ENCODE measurements at places on chromosomes 13 and 19.

GRCh38 chr13:112779856-112780604, 90.2 kb downstream of the ATP11A start:
- no peak for DNase-seq

DNA sequence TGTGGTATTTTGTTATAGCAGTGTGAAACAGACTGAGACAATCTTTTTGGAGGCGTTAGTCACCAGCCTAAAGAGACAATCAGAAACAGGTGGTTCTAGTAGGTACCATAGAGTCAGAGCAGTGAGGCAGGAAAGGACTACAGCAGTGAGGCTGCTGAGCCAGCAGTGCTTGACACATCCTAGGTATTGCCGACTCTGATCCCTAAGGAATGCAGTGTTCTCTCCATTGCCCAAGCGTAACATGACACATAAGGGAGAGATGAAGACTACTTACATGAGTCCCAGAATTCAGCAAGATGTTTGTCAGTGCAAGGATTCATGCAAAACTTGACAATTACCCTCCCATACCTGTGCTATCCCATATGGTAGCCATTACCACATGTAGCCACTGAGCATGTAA, 62.4 kb upstream of the XPO4 start:
- DNase-seq, result no peak

GRCh38 chr19:2042485-2043250, 8.4 kb downstream of the MKNK2 start:
- DNase-seq, result no peak

DNA sequence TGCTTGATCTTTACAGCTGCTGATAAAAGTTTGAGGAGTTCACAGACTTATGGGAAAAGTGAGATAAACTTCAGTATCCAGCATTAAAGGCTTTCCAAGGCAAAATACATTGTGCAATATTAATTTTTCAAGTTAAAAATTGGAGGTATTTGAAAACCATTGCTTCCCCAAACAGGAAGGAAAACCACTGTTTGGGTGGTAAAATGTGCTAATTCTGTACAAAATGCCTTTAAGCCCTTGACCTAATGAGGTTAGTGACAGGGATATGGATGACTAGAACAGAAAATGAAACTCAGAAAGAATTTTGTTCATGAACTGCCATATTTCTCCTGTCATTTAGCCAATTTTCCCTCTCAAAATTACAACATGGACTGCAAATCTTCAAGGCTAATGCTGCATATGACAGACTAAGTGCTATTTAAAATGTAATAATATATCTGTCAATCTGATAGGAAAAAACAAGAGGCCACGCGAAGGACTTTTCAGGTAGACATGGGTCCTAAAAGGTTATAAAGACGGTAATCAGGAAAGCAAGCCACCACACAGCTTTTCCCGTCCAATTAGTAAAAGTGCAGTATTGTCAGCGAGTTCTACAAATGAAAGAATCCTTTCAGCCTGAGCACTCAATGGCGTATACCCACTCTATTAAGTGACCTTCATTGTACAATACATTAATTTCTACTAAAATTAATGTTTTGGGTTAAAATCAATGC, 212.8 kb downstream of the ENOX1 start:
- DNase-seq, result no peak

DNA sequence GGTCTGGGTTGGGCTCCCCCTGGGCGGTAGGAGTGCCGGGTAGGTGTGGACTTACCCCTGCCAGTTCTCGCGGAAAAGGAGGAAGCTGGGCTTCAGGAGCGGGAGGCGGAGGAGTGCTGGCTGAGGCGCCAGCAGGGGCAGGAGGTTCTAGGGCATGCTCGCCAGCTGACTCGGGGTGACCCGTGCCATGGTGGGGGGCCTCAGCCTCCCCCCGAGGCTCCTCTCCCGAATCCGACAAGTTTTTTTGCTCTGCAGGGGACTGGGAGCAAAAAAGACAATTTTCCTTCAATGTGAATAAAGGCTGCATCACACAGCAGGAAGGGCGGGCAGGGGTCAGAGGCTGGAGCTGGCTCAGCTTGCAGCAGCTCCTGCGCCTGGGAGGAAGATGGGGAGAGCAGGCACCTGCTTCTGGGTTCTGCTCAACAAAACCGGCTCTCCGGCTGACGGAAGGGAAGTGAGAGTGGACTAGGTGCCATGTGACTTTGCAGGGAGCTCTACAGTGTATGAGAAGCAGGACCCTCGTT, 26.5 kb downstream of the RANBP3 start:
- no peak for DNase-seq

GRCh38 chr13:79451500-79451962, 29.4 kb upstream of the NDFIP2 start:
- peak; percentile 83 for DNase-seq

DNA sequence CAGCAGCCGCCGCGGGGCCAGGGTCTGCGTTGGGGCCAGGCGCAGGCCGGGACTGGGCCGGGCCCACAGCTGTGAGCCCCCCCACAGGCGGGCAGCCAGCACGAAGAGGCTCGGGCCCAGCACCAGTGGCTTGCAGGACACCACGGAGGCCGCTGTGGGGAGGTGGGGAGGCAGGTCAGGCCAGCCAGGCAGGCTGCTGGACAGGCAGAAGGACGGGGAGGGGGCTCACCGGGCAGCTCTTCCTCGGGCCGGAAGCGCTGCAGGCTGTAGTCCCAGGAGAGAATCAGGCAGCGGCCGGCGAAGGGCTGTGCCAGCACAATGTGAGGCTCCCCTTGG, 8.3 kb downstream of the LGI4 start:
- no peak for DNase-seq

- DNase-seq, result no peak
Measured at GRCh38 chr19:3411636-3412035, 45.3 kb downstream of the NFIC start.

- DNase-seq, result no peak
Measured at GRCh38 chr19:47885067-47885463, 1.1 kb downstream of the SULT2A1 start.

GRCh38 chr19:46719629-46720502, 3.0 kb upstream of the PRKD2 start:
- DNase-seq, result no peak

Data from stimulated activated CD8-positive, alpha-beta memory T cell treated with anti-CD3 and anti-CD28 coated beads, Interleukin-15, amount 100 ng/mL, for 4 hours (primary cell).